Sciatic nerve (tissue), 2 donors: ENCODE measurements at places on chromosomes 3 and 15. TPM values are rescaled to one million over a fixed set of nuclear protein-coding genes. Genes with fewer than 3 reads are reported as not detected.

The DET1 gene
- 9.3 TPM for total RNA-seq

The SPSB4 gene
- 0.36 TPM for total RNA-seq

The FBXL22 gene
- 0.71 TPM for total RNA-seq

The RNU5B-1 gene
- total RNA-seq: 44.7 TPM

The CYP1A2 gene
- total RNA-seq: not detected

The MCTP2 gene
- total RNA-seq: 32.3 TPM

The LRRC3B gene
- 0.45 TPM for total RNA-seq

The PAK6 gene
- total RNA-seq: 0.31 TPM

The IL17RB gene
- 5.1 TPM for total RNA-seq

The GOLGA8Q gene
- 5.6 TPM for total RNA-seq

The LCTL gene
- total RNA-seq: 19.6 TPM

The DOCK3 gene
- total RNA-seq: 6.2 TPM

The DAPK2 gene
- total RNA-seq: 36.9 TPM

The CEP70 gene
- total RNA-seq: 41.0 TPM

The TUBGCP5 gene
- total RNA-seq: 23.5 TPM

The FGD5 gene
- total RNA-seq: 57.4 TPM

The SPTBN5 gene
- total RNA-seq: 35.0 TPM

The RNF123 gene
- 37.9 TPM for total RNA-seq

The GCNT3 gene
- not detected for total RNA-seq

The REC114 gene
- not detected for total RNA-seq

The HCN4 gene
- total RNA-seq: not detected

The CFAP161 gene
- total RNA-seq: not detected

The LRRIQ4 gene
- total RNA-seq: not detected

The SPESP1 gene
- 2.0 TPM for total RNA-seq

The COL8A1 gene
- total RNA-seq: 114 TPM

The TMED3 gene
- 20.6 TPM for total RNA-seq

The CERS3 gene
- 0.36 TPM for total RNA-seq

The GUCA1C gene
- not detected for total RNA-seq

The PARP15 gene
- total RNA-seq: 3.3 TPM

The CFAP92 gene
- 1.2 TPM for total RNA-seq

The SMAD3 gene
- total RNA-seq: 58.8 TPM

The ZNF860 gene
- 0.89 TPM for total RNA-seq

The OR5K3 gene
- not detected for total RNA-seq

The OGG1 gene
- 31.2 TPM for total RNA-seq

The ZBTB47 gene
- 48.9 TPM for total RNA-seq

The GP9 gene
- total RNA-seq: 0.53 TPM
